ENCODE measurements at places on chromosomes 12 and 14.

GRCh38 chr14:49959822-49960408, 67.0 kb downstream of the ARF6 start:
- no peak for DNase-seq

DNA sequence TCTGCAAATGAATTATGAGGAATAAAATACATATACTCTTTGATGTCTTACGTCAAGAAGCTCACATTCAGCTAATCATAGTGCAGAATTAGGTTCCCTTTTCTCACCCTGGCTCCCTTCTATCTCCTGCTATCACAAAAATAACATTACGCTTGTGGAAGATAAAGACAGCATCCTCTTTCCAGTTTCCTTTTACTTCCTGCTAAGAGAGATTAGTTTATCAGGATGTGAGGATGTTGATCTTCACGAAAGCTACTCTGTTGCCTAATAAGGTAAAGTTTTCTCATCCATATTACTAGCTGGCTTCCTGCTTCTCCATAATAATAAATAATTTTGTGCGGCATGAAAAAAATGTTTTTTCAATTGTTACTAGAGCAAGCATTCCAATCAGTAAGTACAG, 217.7 kb upstream of the DCN start:
- no peak for DNase-seq

GRCh38 chr14:91223028-91223783, 21.3 kb downstream of the GPR68 start:
- peak; percentile 85 for DNase-seq

- no peak for DNase-seq
Measured at GRCh38 chr12:117494833-117495655, 133.6 kb upstream of the NOS1 start.

DNA sequence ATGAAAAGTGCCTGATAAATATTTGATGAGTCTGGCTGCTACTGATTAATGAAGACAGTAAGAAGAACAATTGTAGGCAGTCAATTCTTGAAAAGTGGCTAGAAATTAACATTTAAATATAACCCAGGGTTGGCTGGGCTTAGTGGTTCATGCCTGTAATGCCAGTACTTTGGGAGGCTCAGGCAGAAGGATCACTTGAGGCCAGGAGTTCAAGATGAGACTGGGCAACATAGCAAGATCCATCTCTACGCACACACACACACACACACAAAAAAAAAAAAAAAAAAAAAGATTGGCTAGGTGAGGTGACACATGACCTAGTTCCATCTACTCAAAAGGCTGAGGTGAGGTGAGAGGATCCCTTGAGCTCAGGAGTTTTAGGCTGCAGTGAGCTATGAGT, 7.9 kb upstream of the PLBD1 start:
- DNase-seq = no peak

DNA sequence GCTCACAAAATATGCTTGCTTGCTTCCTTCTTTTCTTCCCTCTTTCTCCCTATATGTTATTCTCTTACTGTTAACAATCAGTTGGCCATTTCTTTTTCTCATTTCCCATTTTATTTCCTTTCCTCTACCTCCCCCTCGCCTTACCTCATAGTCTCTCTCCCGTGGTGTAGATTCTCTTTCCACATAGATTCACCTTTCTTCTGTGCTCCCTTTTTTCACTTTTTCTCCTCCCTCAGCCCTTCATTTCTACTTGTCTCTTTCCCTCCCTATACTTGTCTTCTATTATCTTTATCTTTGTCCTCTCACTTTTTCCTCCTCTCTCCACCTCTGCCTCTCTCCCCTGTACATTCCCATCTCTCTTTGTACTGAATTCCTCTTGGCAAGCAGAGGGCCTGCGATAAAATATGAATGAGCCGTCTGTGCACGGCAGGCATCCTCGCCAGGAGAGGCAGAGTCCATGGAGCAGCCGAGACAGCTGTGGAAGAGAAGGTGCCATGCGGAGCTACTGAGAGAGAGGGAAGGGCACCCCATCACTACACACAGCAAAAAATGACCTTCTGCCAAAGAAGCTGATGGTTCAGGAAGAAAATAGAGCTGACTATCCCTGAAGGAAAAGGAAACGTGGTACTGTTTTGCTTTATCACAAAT, 12.1 kb downstream of the C14orf93 start:
- DNase-seq = peak; percentile 49

- DNase-seq = no peak
Measured at GRCh38 chr12:68623984-68624383, 13.3 kb downstream of the RAP1B start.

GRCh38 chr14:91112194-91112593, 1.7 kb upstream of the DGLUCY start:
- no peak for DNase-seq

- no peak for DNase-seq
Measured at GRCh38 chr12:19198272-19198671, 68.7 kb downstream of the PLEKHA5 start.

DNA sequence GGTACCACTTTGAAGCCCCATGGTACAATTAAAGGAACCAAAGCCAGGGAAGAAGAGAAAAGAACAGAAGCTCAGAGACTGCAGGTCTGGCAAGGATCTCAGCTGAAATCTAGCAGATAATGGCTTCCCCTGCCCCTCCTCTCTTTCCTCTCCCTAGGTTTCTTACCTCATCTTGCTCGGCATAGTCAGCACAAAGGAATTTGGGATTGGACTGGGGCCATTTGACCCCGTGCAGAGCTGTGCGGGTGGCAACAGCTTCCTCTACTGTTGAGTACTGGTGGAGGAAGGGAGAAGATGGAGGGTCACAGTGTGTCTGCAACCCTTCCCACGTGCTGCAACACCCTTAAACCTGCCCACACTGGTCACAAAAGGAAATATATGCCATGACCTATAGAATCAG, 4.7 kb upstream of the CDH24 start:
- DNase-seq = no peak

DNA sequence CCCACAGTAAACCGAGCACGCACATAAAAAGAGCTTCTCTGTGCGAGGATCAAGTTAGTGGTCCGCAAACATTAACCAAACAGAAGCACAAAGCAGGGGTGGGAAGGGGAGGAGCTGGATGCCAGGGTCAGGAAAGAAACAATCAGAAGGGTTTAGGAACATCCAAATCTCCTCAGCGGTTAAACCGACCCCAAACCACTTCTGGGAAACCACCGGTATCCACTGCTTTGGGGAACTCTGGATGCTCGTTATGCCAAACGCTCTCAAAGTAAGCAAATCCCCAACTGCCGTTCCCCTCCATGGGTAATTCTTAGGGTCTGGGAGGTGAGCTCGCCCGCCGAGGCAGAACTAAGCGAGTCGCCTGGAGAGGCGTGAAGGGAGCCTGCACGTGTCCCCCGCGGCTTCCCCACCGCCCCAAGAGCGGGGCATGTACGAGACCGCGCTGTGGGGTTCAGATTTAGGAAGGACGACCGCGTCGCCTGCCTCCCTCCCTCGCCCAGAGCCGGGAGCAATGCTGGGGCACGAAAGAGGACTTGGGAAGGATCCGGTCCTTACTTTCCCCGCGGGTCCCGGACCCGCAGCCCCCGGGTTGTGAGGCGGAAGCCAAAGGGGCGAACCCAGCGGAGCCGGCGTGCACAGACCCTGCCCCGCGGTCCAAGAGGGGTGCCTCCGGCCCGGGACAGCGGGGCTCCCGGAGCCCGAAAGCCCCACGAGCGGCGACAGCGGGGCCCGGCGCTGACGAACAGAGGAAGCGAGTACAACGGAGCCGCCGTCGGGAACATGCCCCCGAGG, 711 bp downstream of the SBNO1 start:
- no peak for DNase-seq

GRCh38 chr14:64722842-64723447, 18.7 kb downstream of the PLEKHG3 start:
- DNase-seq = no peak

- DNase-seq = no peak
Measured at GRCh38 chr14:69284170-69284569, 24.2 kb downstream of the GALNT16 start.

GRCh38 chr12:69644511-69644910, 33.8 kb upstream of the LRRC10 start:
- DNase-seq = no peak

DNA sequence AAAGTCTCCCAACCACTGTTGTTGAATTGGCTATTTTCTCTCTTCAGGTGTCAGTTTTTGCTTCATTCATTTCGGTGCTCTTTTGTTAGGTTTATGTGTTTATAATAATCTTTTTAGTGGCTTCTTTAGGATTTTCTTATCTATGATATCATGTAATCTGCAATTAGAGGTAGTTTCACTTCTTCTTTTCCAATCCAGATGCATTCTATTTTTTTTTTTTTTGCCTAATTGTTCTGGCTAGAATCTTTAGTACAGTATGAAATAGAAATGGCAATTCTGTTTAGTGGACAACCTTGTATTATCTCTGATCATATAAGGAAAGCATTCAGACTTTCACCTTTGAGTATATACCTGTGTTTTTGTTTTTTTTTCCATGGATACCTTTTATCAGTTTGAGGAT, 17.4 kb downstream of the CNOT2 start:
- no peak for DNase-seq

- no peak for DNase-seq
Measured at GRCh38 chr12:41402801-41403200, 214.7 kb downstream of the PDZRN4 start.

DNA sequence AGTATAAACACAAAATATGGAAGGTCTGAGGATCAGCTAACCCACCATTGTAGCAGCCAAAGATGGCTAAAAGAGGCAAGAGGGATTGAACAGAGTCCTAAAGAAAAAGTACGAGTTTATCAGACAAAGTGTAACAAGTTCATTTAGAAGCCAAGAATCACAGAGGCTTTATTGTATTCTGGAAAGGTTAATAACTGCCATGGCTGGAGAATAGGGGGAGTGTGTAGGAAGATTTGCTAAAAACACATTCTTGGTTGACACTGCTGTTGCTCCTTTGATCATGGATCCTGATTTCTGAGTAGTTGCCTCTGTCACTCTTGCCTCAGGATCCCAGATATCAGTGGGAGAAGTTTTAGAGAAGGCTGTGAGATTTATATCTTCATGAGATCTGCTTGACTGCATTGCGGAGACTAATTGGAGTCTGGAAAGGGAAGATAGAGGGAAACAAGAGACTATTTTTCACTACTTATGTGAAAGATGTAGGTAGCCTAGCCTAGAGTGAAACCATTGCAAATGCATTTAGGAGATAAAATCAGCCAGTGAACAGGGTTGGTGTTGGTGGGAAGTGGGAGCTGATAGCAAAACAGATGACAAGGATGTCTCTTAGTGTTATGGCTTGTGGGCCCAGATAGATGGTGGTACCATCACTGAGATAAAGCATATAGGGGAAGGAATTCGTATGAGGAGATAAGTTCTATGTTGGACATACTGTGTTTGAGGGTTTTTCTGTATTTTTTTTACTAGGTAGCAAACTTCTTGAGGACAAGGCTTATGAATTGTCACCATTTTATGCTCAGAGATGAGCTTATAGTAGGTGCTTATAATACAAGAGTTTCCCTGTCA, 402.9 kb upstream of the PDE3A start:
- DNase-seq = no peak

GRCh38 chr12:62297321-62297720, 37.1 kb downstream of the USP15 start:
- no peak for DNase-seq

DNA sequence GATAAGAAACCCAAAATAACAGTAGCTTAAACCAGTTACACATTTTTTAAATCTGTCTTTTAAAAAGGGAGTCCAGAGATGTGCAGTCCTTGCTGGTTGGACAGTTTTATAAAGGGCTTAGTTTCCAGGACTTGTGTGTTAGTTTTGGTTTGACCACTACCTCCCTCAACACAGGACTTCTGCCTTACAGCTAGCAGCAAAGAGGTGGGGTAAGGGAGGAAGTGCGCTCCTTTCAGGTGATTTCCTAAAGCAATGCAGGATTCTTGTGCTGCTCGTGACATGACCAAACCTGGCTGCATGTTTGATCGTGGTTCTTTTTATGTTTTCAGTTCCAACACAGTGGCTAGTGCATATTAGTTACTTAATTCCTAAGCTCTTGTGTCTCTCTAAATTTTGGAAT, 266.2 kb downstream of the TMTC2 start:
- no peak for DNase-seq

DNA sequence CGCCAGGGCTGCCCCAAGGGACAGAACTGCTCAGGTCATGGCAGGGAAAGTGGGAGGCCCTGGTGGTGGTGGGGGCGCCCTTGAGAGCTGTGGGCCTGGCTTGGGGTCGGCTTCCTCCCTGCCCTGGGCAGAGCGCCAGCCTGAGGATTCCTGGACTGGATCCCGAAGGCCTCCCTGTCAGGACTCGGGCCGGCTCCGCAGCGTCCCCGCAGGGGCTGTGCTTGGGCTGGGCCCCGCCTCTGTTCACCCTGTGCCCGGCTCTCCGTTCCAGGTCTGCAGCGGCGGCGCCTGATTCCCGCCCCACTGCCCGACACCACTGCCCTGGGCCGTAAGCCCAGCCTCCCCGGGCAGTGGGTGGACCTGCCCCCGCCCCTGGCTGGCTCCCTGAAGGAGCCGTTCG, 39.9 kb downstream of the KIF26A start:
- peak; percentile 64 for DNase-seq

DNA sequence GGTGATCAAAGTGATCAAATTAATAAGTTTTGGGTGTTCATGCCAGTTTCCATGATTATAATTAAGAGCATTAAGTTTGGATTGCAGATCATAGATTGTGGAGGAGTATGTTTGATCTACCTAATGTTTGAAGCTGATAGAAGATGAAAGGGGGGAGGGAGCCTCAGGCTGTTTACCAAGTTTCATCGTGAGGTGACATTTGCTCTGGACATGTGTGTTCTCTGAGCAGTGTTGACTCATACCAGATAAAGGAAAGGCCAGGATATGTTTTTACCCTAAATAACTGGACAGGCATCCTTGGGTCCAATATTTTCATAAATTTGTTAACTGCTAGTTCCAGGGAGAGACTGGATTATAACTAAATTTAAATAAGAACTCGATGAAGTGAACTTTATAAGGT, 3.5 kb upstream of the SEL1L start:
- DNase-seq = no peak

DNA sequence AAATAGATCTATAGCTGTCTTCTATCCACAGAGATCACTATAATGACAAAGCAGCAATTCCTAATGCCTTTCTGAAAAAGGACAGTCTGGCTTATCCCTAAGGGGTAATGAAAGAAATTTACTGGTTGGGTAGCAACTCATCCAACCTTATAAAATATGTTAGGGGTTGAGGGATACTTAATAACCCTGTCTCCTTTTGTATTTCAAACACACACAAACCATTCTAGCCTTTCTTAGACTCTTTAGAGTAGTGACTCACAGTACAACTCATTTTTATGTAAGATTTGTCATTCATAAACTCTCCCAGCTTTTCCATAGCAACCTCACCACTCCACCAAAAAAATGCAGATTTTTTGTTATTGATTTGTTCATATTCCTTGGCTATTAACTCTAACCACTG, 167.9 kb downstream of the FSCB start:
- no peak for DNase-seq

GRCh38 chr12:3047961-3048360, 29.2 kb upstream of the TSPAN9 start:
- no peak for DNase-seq
